ENCODE measurements at places on chromosomes 7 and 10.

GRCh38 chr7:47693216-47693615 is 111.3 kb upstream of the TNS3 start:
- DNase-seq: peak; percentile 76

- no peak for DNase-seq
Observed at GRCh38 chr7:47301105-47301477, 280.8 kb downstream of the TNS3 start.

DNA sequence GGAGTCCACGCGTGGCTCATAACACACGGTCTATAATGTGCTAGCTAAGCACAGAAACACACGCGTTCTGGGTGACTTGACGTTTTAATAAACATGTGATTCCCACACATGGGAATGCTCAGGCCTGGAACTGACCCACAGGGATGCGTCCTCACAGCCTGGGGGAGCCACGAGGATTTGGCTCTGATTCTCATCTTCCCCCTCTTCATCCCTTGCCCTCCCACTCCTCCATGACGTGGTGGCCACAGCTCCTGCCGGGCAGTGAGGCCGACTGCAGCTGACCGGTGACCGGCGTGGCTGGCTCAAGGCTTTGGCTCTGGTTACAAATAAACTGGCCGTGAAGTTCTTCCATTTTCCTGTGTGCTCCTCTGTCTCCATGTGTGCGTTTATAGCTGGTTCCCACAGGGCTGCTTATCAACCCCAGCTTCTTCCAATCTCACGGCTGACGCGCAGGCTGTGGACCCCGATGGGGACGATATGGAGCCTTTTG is 40.9 kb upstream of the KLF6 start:
- no peak for DNase-seq

DNA sequence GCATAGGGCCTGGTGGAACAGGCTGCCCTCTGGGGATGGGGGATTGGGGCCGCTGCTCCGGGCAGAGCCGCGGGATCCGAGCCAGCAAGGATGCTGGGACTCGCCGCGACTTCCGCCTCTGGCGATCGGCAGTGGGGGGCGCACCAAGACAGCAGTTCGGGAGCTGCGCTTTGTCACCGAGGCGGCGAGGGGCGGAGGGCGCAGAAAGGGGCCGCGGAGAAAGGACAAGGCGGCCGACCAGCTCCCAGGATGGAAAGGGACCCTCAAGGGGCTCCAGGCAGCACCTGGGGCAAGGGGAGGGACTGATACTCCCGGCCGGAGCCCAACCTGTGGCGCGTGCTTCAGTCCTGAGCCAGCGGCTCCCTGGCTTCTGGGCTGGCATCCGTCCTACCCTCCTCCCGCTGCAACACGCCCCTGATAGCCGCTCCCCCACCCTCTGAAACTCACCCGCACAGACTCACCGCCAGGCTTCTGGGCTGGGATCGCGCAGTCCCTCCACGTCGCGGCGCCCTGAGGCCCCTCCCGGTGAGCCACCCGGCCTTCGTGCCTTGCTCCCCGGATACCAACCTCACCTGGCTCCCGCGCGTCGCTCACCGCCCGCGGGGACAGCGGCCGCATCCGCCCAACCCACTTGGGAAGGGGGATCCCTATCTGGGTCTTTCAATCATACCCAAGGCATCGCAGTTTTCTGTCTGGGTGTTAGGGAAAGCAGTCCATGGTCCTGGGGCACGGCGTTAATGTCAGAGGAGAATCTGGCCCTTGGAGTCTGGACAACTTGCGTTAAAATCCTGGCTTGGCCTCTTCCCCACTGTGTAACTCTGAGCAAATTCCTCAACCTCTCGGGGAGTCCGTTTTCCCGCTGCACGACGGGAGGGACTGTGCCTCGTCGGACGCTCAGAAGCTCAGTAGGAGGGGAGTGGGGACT is 7.0 kb upstream of the EVX1 start:
- peak; percentile 26 for DNase-seq

DNA sequence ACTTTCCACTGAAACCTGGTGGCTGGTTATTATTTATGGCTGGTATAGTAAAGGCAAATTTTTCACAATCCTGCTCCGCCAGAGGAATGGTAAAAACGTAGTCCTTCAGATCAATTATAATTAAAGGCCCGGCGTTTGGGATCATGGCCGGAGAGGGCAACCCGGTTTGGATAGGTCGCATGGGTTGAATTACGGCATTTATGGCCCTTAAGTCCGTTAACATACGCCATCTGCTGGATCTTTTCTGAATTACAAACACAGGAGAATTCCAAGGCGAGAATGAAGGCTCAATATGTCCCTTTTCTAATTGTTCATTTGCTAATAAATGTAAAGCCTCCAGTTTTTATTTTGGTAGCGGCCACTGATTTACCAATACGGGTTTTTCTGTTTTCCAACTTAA is 11.3 kb upstream of the TAS2R3 start:
- DNase-seq: no peak

DNA sequence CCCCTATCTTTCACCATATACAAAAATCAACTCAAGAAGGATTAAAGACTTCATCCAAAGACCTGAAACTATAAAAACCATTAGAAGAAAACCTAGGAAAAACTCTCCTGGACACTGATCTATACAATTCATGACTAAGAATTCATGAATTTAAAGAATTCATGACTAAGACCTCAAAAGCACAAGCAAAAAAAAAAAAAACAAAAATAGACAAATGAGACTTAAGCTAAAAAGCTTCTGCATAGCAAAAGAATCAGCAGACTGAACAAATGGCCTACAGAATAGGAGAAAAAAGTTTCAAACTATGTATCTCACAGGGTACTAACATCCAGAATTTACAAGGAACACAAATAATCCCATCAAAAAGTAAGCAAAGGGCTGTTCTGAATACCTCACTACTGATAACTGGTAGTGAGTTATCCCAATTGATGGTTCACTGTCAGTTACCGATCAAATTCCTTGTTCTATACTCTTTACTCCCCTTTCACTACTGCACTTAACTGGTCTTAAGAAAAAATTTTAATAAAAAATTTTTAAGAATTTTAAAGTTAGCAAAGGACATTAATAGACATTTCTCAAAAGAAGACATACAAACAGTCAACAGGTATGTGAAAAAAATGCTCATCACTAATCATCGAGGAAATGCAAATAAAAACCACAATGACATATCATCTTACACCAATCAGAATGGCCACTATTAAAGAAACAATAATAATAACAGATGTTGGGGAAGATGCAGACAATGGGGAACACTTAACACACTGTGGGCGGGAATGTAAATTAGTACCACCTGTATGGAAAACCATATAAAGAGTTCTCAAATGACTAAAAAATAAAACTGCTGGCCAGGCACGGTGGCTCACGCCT is 33.2 kb downstream of the KMT2C start:
- DNase-seq: peak; percentile 44

DNA sequence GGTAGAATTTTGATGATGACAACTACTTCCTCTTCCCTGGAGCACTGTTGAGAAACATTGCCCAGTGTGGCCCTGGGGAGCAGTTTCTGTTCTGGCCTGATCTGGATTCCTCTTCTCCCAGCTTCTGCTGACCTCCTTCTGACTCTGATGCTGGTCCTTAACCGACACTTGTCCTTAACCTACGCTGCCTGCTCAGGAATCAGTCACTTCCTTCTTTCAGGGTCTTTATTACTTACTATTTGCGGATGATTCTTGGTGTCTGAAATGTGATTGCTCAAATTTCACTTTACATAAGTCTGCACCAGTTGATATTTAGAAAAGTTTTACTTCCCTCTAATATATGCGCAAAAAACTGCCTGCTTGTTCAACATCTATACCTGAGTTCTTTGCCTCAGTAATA is 164.1 kb downstream of the PTEN start:
- DNase-seq: no peak

DNA sequence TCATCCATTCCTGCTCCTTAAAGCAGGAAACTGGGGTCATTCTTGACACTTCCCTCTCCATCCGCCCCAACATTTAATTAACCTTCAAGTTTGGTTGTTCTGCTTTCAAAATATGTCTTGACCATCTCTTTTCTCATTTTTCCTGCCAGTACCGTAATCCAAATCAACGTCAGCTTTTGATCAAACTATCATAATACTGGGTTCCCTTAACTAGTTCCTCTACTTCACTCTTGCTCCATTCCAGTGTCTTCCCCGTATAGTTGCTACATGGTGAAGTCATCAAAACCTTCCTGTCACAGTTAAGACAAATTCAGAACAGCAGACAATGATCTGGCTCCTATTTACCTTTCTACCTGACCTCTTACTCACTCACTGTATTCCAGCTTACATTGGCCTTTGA is 6.6 kb upstream of the KLF14 start:
- DNase-seq: no peak

DNA sequence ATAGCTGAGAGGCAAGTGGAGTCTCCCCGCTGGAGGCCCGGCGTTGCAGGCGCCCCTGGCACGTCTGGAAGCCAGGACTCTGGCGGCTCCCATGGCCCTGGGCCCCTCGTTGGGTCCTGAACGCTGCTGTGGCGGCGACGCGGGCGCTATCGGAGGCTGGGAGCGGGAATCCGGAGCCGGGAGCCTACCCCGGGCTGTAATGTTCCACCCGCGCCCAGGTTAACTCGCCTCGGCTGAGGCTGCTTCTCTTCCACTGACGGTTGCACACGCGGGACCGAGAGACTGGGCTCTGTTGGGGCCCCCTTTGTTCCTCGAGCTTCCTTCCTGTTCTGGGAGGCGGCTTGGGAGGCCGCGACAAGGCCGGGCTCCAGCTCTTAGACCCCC is 1.3 kb upstream of the HOXA5 start:
- no peak for DNase-seq

DNA sequence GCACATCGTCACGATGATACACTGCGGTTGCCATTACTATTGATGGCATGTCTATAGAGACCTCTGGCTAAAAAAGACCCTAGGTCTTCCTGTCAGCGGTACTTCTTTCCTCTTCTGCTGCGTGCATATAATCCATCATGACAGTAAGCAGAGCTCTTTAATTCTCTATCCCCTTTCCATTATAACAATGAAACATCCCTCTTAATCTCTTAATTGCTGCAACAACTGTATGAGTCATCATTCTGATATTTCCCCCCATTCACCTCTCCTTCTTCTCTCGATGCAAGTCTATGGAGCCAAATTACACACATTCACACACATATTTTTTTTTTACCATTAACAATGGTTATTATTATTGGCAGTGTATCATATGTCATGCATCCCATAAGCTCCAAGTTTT is 45.2 kb upstream of the AKR1E2 start:
- peak; percentile 85 for DNase-seq

- no peak for DNase-seq
Observed at GRCh38 chr7:157153260-157153659, 14.5 kb downstream of the UBE3C start.

GRCh38 chr7:101698964-101699363 is 69.9 kb upstream of the MYL10 start:
- DNase-seq: no peak

DNA sequence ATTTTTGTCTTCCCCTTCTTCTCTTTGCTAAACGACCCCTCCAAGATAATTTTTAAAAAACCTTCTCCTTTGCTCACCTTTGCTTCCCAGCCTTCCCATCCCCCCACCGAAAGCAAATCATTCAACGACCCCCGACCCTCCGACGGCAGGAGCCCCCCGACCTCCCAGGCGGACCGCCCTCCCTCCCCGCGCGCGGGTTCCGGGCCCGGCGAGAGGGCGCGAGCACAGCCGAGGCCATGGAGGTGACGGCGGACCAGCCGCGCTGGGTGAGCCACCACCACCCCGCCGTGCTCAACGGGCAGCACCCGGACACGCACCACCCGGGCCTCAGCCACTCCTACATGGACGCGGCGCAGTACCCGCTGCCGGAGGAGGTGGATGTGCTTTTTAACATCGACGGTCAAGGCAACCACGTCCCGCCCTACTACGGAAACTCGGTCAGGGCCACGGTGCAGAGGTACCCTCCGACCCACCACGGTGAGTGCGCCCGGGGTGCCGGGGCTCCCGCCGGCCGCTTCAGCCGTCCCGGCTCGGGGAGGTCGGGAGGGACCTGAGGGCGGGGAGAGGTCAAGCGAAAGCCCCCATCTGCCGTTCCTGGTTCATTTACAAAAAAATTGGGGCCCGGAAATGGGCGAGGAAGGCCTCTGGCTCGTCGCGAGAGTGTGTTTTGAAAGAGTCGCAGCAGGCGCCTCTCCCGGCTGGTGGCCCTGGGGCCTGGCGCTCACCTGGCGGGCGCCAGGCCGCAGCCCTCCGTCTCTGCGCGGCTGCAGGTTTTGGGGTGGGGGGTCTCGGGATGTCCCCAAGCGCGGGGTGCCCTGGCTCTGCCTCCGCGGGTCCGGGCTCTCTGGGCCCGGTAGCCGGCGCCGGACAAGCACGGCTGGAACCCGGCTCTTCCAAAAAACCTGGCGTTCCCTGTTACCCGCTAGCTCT is 1.2 kb downstream of the GATA3 start:
- no peak for DNase-seq

DNA sequence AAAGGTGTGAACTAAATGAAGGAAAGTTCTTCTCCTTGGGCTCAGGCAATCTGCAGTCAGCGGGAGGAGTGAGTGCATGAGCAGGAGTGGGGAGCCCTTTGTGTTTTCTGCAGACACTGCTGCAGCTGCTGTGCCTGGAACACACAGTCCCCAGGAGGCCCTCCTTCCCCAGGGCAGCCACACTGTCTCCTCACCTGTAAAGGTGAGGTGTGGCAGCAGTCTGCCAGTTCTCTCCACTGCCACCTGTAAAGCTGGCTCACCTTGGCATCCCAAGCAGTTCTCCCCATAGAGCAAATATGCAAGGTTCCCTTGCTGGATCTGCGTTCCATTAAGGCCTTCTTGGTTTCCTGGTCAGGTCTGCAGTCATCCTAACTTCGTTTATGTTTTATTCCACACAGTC is 5.2 kb upstream of the VWC2 start:
- no peak for DNase-seq

- no peak for DNase-seq
Observed at GRCh38 chr10:18650404-18650997, 886 bp downstream of the NSUN6 start.

GRCh38 chr7:105691082-105691679 is 109.9 kb upstream of the EFCAB10 start:
- DNase-seq: peak; percentile 25

DNA sequence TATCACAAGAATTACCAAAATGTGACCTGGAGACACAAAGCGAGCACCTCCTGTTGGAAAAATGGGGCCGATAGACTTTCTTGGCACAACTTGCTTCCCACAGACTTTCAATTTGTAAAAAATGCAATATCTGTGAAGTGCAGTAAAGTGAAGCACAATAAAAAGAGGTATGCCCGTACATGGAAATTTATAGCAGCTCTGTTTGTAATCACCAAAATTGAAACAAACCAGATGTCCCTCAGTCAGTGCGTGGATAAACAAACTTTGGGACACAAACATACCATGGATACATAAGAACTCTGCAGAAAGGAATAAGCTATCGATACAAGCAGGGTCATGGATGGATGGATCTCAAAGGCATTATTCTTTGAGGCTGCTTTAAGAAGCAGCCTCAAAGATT is 33.6 kb downstream of the ARID5B start:
- DNase-seq: peak; percentile 51
